ENCODE measurements at places on chromosomes 16 and 17.

DNA sequence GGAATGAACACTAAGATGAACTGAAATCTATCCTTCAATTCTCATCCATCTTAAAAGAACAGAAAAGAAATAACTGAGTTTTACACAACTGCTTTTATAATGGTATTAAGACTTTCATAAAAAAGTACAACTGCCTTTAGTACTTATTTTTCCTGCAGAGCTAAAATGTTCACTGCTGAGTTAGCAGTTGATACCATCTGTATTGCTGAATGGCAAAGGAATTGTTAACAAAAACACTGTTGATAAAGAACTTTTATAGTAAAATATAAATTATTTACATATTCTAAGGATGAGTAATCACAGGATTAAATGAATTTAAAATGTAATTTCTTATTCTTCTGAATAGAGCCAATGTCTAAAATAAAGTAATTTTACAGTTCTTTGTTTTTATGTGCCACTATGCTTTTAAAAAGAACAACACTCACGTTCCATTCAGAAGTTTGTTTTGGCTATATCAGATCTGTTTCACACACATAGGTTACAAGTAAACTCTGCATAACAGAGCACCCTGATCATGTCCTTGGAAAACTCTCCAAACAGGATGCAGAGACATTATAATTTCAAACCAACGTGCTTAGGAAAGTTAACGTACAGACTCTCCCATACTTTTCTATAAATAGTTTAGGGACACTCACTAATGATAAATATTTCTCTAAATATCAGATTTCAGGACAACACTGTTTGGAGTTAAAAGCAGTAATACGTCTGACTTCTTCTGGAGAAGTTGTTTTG is 151.1 kb downstream of the ITFG1 start:
- DNase-seq: peak; percentile 10

GRCh38 chr16:85227946-85228862 is 115.9 kb upstream of the CIBAR2 start:
- DNase-seq: peak; percentile 60

- no peak for DNase-seq
These were observed 68.4 kb upstream of the TNRC6C start for GRCh38 chr17:77889866-77890760.

- no peak for DNase-seq
These were observed 128.4 kb downstream of the ANKRD11 start for GRCh38 chr16:89361751-89362539.

DNA sequence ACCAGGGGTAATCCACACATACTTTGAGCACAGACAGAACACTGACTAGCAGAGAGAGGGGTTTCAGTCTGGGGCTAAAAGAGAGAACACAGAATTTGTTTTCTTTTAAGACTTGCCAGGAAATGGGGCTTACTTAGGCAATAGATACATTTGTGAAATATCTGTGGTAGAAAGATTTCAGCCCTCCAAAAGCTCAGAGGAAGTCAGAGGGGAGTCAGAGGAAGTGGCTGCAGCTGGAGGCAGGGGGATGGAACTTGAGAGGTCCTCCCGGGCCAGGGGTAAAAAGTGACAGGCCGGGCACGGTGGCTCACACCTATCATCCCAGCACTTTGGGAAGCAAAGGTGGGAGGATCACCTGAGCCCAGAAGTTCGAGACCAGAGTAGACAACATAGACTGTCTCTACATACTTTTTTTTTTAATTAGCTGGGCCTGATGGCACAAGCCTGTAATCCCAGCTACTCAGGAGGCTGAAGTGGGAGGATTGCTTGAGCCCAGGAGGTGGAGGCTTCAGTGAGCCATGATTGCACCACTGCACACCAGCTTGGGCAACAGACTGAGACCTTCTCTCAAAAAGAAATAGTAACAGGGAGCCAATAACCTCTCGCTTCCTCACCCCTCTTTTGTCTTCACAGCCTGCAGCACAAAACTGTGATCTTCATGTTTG is 49.9 kb downstream of the NLRC5 start:
- DNase-seq: peak; percentile 81

DNA sequence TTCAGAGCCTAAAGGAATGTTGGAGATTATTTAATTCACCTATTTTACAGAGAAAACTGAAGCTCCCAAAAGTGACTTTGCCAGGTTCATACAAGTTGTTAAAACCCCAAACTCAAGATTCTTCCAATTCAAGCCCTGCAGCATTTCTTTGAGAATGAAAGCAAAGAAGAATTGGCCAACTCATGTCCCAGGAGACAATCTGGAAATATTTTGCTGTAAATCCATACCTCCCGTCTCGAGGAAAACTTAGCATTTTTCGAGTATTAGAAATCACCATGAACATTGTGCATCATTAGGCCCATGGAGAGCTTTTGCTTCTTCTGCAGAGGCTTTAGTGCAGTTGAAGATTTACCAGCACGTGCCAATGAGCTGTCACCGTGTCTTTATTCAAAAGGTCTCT is 176.4 kb upstream of the KCNJ16 start:
- no peak for DNase-seq

DNA sequence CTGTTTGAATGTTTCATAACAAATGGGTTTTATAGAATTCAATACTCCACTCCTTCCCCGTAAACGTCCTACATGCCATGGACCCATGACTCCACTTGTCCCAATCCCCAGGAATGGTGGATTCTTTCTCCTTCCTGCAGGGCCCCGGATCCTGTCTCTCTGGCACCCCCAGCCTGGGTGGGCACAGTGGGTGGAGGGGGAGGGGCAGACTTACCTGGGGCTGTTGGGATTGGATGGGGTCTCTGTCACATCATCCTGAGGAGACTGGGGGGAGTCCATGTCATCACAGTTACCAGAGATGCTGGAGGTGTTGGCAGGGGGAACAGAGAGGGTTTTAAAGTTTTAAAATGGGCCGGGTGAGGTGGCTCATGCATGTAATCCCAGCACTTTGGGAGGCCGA is 13.2 kb downstream of the TRPV3 start:
- no peak for DNase-seq

DNA sequence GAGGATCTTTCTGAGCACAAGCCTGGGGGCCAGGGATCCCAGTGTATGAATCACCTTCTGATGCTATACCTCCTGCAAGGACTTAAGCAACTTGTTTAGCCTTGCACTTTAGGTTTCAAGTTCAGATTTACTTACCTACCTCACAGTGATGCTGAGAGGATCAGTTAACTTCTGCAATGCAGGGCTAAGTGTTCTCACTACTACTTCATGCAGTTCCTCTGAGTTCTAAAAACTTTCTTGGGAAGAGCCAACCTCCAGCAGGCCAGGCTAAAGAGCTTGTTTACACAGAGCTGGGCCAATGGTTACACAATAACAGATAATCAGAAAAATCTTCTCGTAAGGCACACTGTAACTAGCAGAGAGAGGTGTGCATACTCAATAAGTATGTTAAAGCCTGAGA is 13.0 kb downstream of the VEZF1 start:
- DNase-seq: no peak

Measured in ELR (cell line).